8988T (cell line): ENCODE measurements at places on chromosomes 3 and 15.

- DNase-seq, result no peak
These were observed 43.0 kb upstream of the USP3 start for GRCh38 chr15:63461230-63461985.

- no peak for DNase-seq
These were observed 290.2 kb downstream of the SHQ1 start for GRCh38 chr3:72558001-72558400.

DNA sequence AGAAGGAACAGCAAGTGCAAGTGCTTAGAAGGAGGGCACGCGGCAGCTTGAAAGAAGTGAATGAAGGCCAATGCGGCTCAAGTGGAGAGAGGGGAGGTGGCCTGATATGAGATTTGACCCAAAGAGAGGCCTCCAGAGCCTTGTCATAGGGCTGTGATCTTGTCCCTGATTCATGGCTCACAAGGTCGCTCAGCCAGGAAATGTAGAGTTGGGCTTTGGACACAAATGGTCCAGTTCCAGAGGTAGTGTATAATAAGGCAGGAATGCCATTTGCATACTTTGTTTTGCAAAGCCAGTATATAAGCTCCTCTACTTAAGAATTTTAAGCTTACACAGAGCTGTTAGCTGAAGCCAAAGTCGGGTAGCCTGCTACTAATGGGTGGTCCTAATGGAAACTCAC is 33.7 kb downstream of the HGD start:
- DNase-seq, result no peak

DNA sequence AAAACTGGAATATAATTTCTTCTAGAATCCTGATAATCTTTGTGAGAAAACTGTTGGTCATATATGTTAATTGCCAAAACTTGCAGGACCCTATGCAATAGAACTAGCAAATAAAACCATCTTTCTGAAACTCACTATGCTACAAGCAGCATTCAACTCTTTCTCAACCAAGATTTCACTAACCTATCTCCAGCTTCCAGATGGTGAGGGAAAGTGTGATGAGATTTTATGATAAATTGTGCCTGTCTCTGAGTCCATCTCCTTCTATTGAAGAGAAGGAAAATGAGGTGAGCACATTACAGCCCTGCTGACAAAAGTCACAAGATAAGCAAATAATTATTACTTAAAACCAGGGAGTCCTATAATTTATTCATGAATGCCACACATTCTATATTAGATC is 44.1 kb upstream of the UBE2Q2 start:
- DNase-seq, result no peak

DNA sequence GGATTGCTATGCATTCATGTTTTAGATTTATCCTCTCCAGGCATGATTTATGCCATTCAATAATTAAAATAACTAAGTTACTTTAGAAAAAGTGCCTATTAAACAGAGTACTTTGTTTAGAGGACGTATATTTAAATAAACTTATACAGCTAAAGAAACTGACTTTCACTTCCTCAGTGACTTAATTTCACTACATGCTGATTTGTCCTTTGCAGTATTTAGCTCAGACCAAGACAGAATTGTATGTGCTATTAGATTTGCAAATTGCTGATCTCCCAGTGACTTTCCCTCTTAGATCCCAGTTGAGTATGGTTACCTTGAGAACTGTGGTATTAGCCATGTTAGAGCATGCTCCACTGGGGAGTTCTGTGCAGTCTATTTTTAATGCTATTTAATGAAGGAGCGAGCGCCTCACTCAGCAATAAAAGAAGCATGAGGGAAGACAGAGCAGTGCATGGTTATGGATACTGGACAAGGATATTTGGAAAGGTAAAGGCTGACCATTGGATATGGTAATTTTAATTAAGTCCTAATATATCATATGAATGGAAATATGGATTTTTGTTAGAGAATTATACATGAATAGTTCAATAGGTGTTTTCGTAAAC is 2.7 kb downstream of the ARPP21 start:
- DNase-seq, result no peak

GRCh38 chr3:57126244-57126643 is 38.9 kb downstream of the IL17RD start:
- no peak for DNase-seq

GRCh38 chr15:65922621-65923020 is 53.3 kb downstream of the RAB11A start:
- DNase-seq, result no peak

DNA sequence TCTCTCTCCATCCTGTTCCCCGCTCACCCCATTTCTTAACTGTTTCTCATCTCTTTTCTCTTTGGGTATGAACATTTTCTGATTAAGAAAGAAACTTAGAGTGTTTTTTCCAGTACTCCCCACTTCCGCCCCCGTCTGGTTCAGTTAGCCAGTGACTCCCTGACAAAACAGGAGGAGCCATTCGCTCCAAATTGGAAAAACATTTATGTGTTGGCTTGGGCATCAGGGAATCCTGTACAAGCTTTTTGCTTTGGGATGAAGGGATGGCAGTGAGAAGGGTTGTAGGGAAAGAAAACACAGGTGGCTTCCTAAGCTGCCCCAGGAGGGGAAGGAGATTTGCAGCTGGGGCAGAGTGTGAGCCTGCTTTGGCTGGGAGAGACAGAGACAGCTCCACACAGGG is 47.0 kb downstream of the BOC start:
- no peak for DNase-seq

GRCh38 chr3:100144255-100144866 is 30.1 kb upstream of the FILIP1L start:
- DNase-seq, result no peak

GRCh38 chr3:64223791-64224745 is 1.2 kb downstream of the PRICKLE2 start:
- DNase-seq, result no peak

DNA sequence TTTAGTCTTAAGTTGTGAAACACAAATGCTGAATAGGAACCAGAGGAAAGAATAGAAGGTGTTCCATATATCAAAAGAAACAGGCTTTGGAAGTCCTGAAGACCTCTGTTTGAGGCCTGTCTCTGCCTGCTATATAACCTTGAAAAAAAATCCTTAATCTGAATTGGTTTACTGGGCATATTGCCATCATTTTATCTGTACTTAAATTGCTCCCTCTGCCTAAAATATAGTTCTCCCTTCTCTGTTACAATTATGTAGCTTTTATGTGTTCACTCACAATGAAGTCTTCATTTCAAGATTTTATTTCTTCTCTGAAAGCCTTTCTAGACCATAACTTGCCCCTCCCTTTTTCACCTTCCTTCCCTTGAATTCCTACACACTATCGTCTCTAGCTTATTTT is 21.2 kb downstream of the ARL13B start:
- DNase-seq, result no peak

- no peak for DNase-seq
These were observed 17.4 kb upstream of the TMPRSS7 start for GRCh38 chr3:112017091-112017490.
